Esophagus squamous epithelium (tissue), 5 donors: ENCODE measurements at places on chromosomes 13 and 19.

- no peak for DNase-seq
These were observed 4.0 kb upstream of the TGFB1 start for GRCh38 chr19:41357746-41358145.

DNA sequence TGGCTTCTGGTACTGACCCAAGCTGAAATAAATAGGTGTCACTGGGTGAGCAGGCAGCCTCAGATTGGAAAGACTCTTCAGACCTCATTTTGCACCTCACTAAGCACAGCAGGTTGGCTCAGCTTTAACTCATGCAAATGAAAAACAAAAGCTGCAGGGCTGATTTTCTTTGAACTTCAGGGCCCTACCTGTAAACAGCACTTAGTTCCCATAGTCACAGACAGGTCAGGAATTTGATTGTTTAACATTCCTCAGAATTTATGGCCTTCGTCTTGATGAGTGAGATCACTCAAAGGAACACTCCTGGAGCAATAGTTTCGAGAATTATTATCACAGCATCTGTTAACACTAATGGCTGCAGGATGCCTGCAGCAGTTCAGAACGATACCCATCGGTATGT, 718.5 kb downstream of the EFNB2 start:
- no peak for DNase-seq

DNA sequence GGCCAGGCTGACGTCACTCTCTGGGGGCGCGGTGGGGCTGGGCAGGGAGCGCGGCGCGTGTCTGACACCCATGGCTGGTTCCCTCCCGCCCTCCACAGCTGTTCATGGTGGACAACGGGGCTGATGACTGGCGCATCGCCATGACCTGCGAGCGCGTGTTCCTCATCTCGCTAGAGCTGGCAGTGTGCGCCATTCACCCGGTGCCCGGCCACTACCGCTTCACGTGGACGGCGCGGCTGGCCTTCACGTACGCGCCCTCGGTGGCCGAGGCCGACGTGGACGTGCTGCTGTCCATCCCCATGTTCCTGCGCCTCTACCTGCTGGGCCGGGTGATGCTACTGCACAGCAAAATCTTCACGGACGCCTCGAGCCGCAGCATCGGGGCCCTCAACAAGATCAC, 14.7 kb downstream of the KCNN1 start:
- DNase-seq: no peak

- no peak for DNase-seq
These were observed 55.4 kb downstream of the FOXO1 start for GRCh38 chr13:40611004-40611403.

DNA sequence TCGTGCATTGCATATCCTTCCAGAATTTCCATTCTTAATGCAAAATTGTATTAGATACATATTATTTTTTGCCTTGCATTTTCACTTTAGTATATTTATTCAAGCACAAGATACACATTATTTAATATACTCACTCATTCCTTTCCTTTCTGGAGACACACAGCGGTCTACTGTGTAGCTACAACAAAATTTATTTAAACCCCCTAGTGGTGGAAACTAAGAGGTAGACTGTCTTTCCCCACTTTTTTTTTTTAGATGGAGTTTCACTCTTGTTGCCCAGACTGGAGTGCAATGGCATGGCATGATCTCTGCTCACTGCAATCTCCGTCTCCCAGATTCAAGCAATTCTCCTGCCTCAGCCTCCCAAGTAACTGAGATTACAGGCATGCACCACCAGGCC, 2040.3 kb upstream of the PCDH20 start:
- no peak for DNase-seq

- no peak for DNase-seq
These were observed 800 bp downstream of the RPL28 start for GRCh38 chr19:55386493-55386971.

GRCh38 chr13:40399756-40400155, 266.7 kb downstream of the FOXO1 start:
- DNase-seq: no peak

DNA sequence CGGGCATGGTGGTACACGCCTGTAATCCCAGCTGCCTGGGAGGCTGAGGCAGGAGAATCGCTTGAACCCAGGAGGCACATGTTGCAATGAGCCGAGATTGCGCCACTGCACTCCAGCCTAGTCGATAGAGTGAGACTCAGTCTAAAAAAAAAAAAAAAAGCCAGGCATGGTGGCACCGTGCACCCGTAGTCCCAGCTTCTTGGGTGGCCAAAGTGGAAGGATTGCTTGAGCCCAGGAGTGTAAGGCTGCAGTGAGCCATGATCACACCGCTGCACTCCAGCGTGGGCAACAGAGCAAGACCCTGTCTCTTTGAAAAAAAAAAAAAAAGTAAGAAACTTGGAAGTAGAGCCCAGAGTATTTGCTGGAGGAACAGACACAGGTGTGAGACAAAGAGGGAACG, 27.7 kb downstream of the CCDC8 start:
- DNase-seq: no peak

- DNase-seq: no peak
These were observed 5.1 kb downstream of the S1PR2 start for GRCh38 chr19:10226021-10226375.

- DNase-seq: no peak
These were observed 190.5 kb downstream of the NDFIP2 start for GRCh38 chr13:79671420-79671819.

- DNase-seq: no peak
These were observed at the start of gene CTXN1 for GRCh38 chr19:7926021-7926726. CTXN1 (minus strand) TSS chr19:7926135; CDS start chr19:7925538, 597 bp downstream.

GRCh38 chr13:65946387-65946786, 1283.7 kb downstream of the PCDH9 start:
- no peak for DNase-seq

DNA sequence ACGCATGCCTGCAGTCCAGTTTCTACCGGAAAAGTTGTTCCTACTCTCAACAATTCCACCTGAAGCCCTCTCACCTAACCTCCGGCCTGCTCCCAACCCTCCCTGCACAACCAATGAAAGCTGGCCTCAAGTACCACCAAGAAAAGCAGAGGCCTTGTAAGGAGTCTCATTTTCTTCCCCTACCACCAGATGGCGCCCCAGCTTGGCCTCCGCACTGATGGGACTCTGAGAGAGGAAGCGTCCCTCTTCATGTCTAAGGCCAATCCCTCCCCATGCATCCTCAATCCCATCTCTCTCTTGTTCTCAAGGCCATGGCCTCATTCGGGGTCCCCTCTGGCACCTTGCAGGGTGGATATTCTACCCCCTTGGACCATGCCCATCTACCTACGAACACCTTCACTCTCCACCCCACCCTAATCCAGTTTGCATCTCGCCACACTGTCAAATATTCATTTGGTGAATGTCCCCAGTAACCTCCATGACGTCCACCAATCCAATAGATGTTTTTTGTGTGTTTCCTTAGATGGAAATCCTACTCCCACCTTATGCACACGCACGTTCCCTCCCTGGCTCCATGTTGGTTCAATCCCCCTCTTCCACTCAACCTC, 412.8 kb downstream of the ZNF536 start:
- no peak for DNase-seq
